ENCODE measurements at places on chromosomes 12 and 14. TPM values are rescaled to one million over a fixed set of nuclear protein-coding genes. Genes with fewer than 3 reads are reported as not detected.
A peak's percentile ranks its signal among the peaks of the same experiment; 100 is the strongest.

GRCh38 chr14:72643317-72643801, 250.5 kb downstream of the DPF3 start:
- peak; percentile 69 for DNase-seq

- no peak for DNase-seq
These were observed 38.9 kb upstream of the KTN1 start for GRCh38 chr14:55540847-55541773.

DNA sequence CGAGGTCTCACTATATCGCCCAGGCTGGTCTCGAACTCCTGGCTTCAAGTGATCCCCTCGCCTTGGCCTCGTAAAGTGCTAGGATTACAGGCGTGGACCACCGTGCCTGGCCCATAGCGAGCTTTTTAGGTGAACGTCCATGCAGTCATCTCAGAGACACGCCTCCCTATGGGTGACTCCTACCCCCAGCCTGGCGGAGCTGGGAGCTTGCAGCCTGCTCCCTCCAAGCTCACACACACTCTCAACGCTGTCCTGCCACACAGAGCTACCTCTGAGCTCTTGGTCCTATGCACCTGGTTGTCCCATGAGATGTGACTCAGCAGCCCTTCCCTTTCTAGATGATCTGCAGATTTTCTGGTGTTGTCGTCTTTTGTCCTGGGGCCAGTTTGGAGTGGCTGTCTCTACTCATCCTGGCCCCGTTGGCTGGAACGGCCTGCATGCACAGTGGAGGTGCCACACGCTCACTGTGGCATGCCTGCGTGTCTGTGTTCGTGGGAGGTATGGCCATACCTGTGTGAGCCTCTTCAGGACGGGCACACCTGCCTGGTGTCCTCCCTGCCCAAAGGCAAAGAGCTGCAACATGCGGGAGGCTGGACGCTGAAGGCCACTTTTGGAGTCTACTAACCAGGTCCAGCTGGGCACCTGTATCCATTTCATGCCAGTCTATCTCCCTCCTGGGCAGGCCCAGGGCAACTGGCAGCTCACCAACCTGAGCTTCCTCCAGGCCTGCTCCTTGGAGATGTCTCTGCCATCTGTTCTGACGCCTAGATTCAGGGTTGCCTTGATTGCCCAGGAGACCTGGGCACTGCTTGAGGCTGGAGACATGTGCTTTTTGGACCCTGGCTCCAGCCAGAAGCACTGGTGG, 18.1 kb downstream of the CABP1 start:
- DNase-seq: no peak

The FRMD6 gene
- 18.8 TPM for polyA plus RNA-seq

The KRT86 gene
- 441 TPM for polyA plus RNA-seq

GRCh38 chr14:81363746-81364378, 36.3 kb downstream of the STON2 start:
- no peak for DNase-seq

GRCh38 chr12:2264651-2265232, 212.0 kb downstream of the CACNA1C start:
- DNase-seq: no peak

The TSPAN19 gene
- polyA plus RNA-seq: 0.12 TPM

GRCh38 chr12:94553130-94553519, 93.5 kb upstream of the CEP83 start:
- DNase-seq: peak; percentile 70

DNA sequence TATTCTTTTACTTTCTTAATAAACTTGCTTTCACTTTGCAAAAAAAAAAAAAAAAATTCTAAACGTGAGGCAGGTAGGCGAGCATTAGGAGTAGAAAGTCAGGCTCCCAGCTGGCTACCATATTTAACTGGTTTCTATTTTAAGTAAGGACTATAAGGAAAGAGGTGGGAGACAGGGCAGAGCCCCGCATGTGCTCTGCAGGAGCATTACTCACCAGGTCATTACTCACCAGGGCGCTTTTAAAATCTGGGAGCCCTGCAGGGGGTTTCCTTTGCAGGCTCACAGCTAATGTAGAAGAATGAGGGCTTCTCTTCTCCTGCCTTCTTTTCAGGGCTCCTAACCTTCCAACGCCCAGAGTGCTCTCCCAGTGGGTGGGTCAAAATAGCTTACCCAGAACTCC, 14.0 kb upstream of the DPF3 start:
- no peak for DNase-seq

The PTPN6 gene
- 15.1 TPM for polyA plus RNA-seq

GRCh38 chr14:105041841-105042765, 21.2 kb upstream of the CDCA4 start:
- DNase-seq: no peak

DNA sequence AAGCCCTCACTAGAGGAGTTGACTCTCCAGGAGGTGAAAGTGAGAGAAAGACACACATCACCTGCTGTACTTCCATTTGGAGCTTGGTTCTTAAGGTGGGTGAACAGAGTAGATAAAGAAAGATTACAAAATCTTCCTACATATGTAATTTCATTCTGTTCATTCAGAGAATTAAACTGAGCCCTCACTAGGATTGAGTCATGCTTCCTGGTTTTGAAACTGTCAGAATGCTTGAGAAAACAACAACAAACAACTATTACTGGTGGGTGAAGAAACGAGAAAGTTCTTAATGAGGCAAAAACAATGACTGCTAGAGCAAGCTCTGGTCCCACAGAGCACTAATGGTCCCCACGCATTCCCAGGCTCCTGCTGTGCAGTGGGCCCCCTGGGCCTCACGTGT, 841.7 kb downstream of the VRK1 start:
- no peak for DNase-seq

The NELL2 gene
- polyA plus RNA-seq: 0.07 TPM

The EMP1 gene
- 17.3 TPM for polyA plus RNA-seq

The RND1 gene
- polyA plus RNA-seq: 26.5 TPM

DNA sequence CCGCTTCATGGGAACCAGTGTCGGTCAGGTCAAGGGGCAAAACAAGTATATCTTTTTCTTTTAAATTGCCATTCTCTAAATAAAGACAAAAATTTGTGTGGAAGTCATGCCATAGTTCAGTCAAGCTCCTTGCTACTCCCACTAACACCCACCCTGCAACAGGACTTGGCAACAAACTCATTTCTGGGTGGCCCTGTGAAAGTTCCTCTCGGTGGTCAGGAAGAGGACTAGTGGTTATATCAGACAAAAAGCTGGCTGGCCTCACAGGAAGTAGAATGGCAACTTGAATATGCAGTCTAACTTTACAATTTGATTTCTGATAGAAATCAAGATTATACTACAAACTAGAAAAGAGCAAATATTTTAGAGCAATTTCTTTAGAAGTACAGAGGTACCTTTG, 11.2 kb downstream of the DHRS7 start:
- DNase-seq: no peak

DNA sequence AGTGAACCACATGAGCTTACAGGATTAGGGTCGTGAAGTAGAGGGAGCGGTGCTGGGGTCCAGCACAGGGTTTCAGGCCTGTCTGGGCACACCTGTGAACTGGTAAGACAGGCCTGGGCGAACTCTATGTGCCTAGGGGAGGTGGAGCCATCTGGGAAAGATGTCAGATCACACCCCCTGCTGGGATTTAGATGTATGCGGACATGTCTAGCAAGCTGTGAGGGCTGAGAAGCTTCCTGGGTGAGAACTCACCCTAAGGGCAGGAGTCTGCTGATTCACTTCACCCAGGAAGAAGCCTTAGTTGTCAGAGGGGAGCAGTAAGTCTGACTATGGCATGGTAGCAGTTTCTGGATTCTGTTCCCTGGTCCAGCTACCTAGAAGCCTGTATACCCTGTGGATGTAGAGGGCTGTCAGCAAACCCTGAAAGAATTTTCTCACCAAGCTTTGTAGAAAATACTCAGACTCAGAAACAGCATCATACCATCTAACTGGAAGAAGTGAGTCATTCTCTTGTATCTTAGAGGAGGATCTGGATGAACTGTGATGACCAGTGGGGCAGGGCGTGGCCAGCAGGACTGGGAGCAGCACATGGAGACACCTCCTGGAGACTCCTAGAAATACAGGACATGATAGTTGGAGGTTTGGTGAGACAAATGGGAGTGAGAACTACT, 11.2 kb upstream of the PYGL start:
- peak; percentile 90 for DNase-seq

DNA sequence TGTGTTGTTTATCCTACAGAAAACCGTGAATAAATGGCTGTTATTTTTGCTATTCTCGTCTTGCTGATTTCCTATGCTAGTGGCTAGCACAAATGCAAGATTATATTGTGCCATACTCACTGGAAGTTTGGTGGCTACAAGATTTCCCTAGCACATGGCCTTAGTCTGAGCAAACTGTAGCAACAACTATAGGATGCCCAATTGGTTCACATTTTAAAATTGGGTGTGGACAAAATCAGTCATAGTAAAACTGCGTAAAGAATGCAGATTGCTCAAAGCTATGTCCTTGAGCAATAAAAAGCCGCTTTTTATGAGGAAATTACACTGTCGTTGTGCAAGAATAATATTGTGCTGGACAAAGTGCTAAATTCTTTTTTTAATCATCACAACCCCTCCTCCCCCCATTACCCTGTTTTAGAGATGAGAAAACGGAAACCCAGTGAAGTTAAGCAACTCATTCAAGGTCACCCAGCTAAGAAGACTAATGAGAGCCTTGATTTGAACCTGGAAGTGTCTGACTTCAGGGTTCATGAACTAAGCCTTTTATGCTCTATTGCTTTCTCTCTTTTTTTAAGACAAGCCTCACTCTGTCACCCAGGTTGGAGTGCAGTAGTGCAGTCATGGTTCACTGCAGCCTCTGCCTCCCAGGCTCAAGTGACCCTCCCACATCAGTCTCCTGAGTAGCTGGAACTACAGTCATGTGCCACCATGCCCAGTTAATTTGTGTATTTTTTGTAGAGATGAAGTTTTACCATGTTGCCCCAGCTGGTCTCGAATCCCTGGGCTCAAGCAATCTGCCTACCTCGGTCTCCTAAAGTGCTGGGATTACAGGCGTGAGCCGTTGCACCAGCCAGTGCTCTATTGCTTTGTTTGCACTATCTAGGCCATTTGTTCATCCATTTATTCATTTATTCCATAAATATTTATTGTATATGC, 73.6 kb downstream of the SRGAP1 start:
- peak; percentile 97 for DNase-seq

The PPP4R4 gene
- 0.08 TPM for polyA plus RNA-seq

The KRT71 gene
- polyA plus RNA-seq: not detected

GRCh38 chr12:76020731-76021672, 10.6 kb downstream of the PHLDA1 start:
- DNase-seq: peak; percentile 62

DNA sequence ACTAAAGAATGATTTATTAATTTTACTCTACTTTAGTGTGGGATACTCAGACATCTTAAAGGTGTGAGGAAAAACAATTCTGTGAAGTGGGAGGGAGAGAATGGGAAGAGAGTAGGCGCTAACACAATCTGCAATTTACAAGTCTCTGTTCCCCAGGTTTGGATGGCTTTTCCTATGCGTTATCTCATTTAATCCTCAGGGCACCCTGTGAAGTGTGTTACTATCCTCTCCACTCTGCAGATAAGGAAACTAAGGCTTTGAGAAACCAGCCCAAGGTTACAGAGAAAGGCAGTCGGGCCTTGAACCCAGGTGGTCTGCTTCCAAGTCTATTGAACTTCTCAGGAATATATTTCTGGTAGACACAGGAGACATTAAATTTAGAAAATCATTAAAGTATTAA, 36.2 kb upstream of the TUBA1C start:
- no peak for DNase-seq

DNA sequence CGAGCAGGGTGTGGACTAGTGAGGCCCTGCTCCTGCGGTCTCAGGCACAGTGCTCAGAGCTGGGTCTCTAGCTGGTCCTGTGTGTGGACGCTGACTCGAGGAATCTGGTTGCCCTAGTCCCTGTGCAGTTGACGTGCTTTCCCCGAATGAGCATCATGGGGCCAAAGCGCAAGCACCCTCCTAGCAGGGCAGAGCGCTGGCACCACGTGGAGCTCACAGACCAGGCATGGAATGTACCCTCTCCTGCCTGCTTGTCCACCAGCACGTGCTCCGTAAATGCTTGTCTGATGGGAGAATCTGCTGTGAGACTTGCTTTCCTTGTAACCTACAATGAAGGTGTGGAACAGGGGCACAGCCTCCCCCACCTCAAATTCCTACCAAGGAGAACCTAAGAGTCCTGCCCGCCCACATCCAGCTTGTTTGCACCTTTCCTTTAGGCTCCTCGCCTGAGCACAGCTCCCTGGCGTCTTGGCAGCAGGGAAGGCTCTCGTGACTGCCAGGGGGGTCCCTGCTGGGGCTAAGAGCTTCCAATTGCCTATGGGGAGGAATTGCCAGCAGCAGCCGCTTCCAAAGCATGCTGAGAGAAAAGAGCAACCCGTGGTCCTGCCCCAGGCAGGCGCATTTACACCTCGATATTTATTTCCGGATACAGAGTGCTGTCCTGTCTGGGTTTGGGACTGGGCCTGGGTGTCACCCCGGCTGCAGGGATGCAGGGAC, 125.0 kb downstream of the PIWIL1 start:
- no peak for DNase-seq

- no peak for DNase-seq
These were observed 53.5 kb upstream of the LDHB start for GRCh38 chr12:21710958-21711775.

DNA sequence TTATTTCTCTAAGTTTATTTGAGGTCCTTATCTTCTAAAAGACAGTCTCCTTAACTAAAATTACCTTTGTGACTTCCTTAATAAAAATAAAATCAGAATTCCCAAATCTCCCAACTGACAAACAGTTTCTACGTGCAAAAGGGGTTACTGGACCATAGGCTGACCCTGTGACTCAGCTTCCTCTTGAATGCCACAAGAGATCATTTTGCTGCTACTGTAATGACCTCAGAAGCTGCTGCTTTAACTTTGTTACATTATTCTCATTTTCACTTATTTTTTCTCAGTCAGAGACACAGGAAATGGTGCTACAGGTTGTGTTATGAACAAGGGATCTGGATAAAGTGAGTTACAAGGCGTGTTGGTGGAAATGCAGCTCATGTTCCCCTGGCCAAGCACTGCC, 132.2 kb upstream of the TMTC2 start:
- no peak for DNase-seq

- DNase-seq: no peak
These were observed 53.9 kb downstream of the DNAH10 start for GRCh38 chr12:123815968-123816367.

The HOMEZ gene
- polyA plus RNA-seq: 8.4 TPM

DNA sequence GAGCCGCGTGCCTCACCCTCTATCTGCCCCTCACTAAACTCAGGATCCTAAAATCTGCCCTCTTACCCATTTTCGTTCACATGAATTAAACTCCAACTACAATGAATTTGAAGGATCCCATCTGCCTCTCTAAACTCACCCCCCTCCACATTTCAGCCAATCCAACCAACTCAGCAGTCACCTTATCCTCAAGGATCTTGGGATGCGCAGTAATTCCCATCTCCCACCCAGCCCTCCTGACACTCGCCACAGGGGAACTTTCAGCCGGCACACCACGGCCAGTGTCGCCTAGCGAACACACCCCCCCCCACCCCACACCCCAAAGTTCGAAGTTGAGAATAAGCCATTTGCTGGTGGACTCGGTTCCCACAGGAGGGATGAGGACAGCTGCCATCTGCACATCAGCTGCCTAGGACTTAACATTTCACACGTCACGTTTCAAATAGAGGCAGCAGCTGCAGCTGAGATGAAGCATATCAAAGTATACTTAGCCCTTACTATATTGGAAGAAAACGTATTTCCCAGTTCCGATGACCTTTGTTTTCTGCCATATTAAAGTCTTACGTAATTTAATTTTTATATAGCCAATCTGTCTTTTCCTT, 8.7 kb upstream of the SELPLG start:
- no peak for DNase-seq
